ENCODE measurements at places on chromosomes 11 and 22. TPM values are rescaled to one million over a fixed set of nuclear protein-coding genes. Genes with fewer than 3 reads are reported as not detected.

Gene JAML
- total RNA-seq: 6.0 TPM

Gene DCHS1
- total RNA-seq: 23.7 TPM

Gene HORMAD2
- total RNA-seq: not detected

Gene FAM111B
- total RNA-seq: not detected

Gene TLCD5
- total RNA-seq: 4.2 TPM

Gene FDX1
- 14.3 TPM for total RNA-seq

Gene SCN3B
- total RNA-seq: 0.17 TPM

Gene CHRDL2
- total RNA-seq: not detected

Gene SCGB1C1
- not detected for total RNA-seq

Gene RAB36
- 0.38 TPM for total RNA-seq

Gene SLCO2B1
- total RNA-seq: 68.8 TPM

Gene NCAM1
- 1.3 TPM for total RNA-seq

Gene SPON1
- total RNA-seq: 78.6 TPM

Gene TMPRSS13
- 0.51 TPM for total RNA-seq

Gene SNX32
- not detected for total RNA-seq

Gene OR5B3
- not detected for total RNA-seq

Gene HOATZ
- not detected for total RNA-seq

Gene MPEG1
- 28.3 TPM for total RNA-seq

Gene OR4C13
- not detected for total RNA-seq

Gene SEC14L3
- not detected for total RNA-seq

Gene CASP12
- total RNA-seq: 5.1 TPM

Gene KDM4D
- 0.16 TPM for total RNA-seq

Gene C11orf42
- total RNA-seq: not detected

Gene MPZL2
- total RNA-seq: 28.0 TPM

Gene ELMOD1
- total RNA-seq: not detected

Gene MRGPRX3
- total RNA-seq: not detected

Gene FXYD6
- total RNA-seq: 20.0 TPM

Gene RFPL2
- not detected for total RNA-seq

Gene RABL2B
- 19.2 TPM for total RNA-seq

Gene MS4A4E
- total RNA-seq: 4.7 TPM

Gene CSF2RB
- total RNA-seq: 11.4 TPM

Gene AQP11
- total RNA-seq: 0.34 TPM

Gene PTH
- not detected for total RNA-seq

Gene SUSD2
- total RNA-seq: 2.4 TPM

Gene MUC5B
- total RNA-seq: not detected

Gene MRGPRX4
- not detected for total RNA-seq

Gene VSIG2
- total RNA-seq: not detected

Gene DDTL
- 0.88 TPM for total RNA-seq

Gene SMIM35
- total RNA-seq: not detected

Gene P2RX6
- 0.94 TPM for total RNA-seq

Gene OTUB1
- 49.1 TPM for total RNA-seq

Gene APOL3
- 166 TPM for total RNA-seq

Gene SLC29A2
- total RNA-seq: 6.2 TPM

Gene TBC1D10A
- total RNA-seq: 16.0 TPM

Gene BBOX1
- total RNA-seq: not detected

Gene SLC25A45
- total RNA-seq: 7.3 TPM

Gene ZBED4
- total RNA-seq: 11.1 TPM

Gene MISFA
- not detected for total RNA-seq

Gene FAM180B
- 1.1 TPM for total RNA-seq
